Neural progenitor cell (in vitro differentiated cells): ENCODE measurements at places on chromosomes 2 and 18. TPM values are rescaled to one million over a fixed set of nuclear protein-coding genes. Genes with fewer than 3 reads are reported as not detected.
A peak's percentile ranks its signal among the peaks of the same experiment; 100 is the strongest.

DNA sequence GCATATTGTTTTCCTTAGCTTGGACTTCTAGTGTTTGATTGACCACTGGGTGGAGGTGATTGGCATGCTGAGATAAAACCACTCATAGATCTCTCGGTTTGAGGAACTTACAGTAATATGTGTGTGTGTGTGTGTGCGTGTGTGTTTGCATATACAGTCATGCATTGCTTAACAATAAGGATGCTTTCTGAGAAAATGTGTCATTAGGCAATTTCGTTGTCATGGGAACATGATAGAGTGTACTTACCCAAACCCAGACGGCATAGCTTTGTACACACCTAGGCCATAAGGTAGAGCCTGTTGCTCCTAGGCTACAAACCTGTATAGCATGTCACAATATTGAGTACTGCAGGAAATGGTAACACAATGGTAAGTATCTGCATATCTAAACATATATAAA lies 167.3 kb downstream of the NYAP2 start:
- no peak for DNase-seq

Gene EML6
- 0.39 and 1.6 TPM in 2 replicates for total RNA-seq

- DNase-seq: no peak
These were observed 373.4 kb downstream of the NCKAP5 start for GRCh38 chr2:133194777-133195335.

DNA sequence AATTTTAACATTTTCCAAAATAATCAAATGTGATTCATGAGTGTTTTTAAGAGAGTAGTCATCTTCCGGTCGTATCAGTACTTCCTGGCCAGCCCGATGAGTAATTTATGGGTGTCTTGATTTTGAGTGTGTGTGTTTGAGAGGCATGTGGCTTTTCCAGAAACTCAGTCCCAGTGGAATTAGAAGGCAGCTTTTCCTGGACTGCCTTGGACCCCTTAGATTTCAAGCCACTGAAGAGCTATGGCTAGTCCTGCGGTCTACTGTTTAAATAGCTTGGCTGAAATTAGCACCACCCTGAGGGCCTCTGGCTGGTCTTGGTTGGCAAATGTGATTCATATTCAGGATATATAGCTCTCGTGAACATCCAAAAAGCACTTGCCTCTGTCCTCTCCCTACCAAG lies 59.4 kb downstream of the HK2 start:
- DNase-seq: no peak

DNA sequence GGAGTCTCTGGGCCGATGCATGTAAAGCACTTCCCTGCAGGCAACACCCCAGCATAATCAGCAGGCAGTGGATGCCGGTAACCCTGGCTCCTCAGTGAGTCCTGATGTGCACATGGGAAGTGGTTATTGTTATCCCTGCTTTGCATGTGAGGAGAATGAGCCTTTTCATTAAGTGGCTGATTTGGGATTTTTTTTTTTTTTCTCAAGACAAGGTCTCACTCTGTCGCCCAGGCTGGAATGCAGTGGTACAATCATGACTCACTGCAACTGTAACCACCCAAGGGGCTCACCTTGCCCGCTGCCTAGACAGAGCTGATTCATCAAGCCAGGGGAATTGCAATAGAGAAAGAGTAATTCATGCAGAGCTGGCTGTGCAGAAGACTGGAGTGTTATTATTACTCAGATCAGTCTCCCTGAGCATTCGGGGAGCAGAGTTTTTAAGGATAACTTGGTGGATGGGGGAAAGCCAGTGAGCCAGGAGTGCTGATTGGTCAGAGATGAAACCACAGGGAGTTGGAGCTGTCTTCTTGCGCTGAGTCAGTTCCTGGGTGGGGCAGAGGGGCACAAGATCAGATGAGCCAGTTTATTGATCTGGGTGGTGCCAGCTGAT lies 95.4 kb downstream of the SOCS6 start:
- no peak for DNase-seq

- DNase-seq: no peak
These were observed 292.2 kb downstream of the NYAP2 start for GRCh38 chr2:225691711-225692110.

- DNase-seq: peak; percentile 87
These were observed 539 bp downstream of the LAPTM4A start for GRCh38 chr2:20050646-20051531.
